ENCODE measurements at places on chromosomes 6 and 20. TPM values are rescaled to one million over a fixed set of nuclear protein-coding genes. Genes with fewer than 3 reads are reported as not detected.

The TOX2 gene
- total RNA-seq: 85.4 TPM

The MTFR2 gene
- total RNA-seq: 12.8 TPM

The FOXQ1 gene
- 11.7 TPM for total RNA-seq

The PHACTR2 gene
- total RNA-seq: 59.9 TPM

The NRSN1 gene
- not detected for total RNA-seq

The RPS21 gene
- 1,761 TPM for total RNA-seq

The SLC24A3 gene
- total RNA-seq: not detected

DNA sequence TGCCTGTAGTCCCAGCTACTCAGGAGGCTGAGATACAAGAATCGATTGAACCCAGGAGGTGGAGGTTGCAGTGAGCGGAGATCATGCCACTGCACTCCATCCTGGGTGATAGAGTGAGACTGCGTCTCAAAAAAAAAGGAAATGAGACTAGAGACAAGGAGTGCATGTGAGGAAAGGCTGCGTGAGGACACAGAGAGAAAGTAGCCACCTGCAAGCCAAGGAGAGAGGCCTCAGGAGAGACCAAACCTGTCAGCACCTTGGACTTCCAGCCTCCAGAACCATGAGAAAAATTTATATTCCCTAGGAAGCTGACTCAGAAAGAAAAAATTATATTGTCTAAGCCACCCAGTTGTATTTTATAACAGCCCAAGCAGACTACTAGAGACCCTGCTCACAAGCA, 7.4 kb upstream of the BEND3 start:
- DNase-seq: no peak

DNA sequence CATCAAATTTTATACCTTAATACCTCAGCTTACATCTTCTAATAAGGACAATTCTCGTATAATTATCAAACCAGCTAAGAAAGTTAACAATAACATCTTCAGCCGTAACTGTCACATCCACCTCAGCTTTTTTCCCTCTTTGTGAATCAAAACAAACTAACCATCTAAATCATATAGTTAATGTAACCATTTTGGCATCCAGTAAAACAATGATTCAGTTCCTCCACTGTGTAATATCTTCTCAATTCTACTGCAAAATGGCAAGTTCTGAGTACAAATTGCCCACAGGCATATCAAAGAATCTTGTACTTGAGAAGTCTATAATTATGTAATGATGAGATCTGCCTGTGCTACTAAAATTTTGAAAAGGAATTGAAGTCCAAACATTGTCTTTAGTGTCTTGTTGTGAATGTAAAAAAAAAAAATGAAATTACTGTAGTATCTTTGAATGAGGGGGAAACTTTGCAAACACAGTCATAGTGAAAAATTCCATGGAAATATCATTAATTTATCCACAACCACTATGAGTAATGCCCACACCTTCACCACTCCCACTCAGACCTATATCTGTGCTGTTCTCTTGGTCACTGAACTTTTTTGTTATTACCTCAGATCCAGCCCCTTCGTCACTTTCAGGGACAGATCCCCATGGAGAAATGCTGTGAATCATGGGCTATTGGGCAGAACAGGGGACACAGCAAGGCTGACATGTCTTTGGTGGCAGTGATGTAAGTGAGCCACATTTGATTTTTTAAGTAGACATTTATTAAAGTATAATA, 178.6 kb upstream of the RAB32 start:
- no peak for DNase-seq

GRCh38 chr6:13559251-13559650, 15.2 kb upstream of the SIRT5 start:
- DNase-seq: no peak

DNA sequence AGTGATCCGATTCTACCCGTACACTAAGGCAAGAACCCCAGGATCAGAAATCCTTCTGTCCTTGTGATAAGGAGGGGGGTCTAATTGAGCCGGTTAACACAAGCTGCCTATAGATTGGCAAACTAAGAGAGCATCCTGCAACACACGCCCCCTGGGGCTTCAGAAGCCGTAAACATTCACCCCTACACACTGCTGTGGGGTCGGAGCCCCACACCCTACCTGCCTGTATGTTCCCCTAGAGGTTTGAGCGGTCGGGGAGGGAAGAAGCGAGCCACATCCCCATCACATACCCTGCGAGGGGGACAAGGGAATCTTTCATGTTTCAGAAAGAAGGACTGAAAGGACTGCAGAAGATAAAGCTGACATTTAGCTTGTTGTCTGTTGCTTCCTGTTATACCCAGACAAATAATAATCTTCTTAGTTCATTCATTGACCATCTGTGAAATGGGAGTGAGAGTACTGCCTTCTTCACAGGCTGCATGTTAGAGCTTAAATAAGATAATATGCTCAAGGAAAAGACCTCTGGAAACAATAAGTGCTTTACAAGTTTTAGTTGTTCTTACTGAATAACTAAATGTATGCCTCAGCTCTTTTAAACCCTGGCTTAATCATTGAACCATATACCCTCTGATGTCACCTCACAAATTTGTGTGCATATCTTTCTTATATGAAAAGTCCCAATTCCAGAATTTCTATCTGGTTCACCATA, 74.2 kb upstream of the RNF217 start:
- DNase-seq: no peak

- DNase-seq: no peak
Measured at GRCh38 chr20:24102290-24102689, 113.7 kb upstream of the GGTLC1 start.

DNA sequence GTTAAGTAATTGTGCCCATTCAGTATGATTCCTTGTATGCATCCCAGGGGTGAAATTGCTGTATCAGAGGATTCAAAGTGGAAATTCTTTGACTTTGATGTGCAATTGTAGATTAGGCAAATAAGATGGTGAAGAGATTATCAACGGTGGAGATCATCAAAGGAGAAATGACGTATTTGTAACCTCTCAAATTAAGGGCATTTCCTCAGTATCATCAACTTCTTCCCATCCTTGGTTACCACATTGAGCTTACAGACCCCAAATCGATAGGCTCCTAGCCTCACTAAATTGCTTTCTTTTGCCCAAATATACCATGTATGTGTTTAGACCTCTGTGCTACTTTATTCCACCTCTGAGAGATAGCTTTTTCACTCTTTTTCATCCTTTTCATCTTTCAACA, 213.1 kb upstream of the ZFP64 start:
- no peak for DNase-seq

- no peak for DNase-seq
Measured at GRCh38 chr6:81216668-81217067, 535.8 kb downstream of the TENT5A start.

- no peak for DNase-seq
Measured at GRCh38 chr20:5491455-5491854, 174.7 kb upstream of the PROKR2 start.

DNA sequence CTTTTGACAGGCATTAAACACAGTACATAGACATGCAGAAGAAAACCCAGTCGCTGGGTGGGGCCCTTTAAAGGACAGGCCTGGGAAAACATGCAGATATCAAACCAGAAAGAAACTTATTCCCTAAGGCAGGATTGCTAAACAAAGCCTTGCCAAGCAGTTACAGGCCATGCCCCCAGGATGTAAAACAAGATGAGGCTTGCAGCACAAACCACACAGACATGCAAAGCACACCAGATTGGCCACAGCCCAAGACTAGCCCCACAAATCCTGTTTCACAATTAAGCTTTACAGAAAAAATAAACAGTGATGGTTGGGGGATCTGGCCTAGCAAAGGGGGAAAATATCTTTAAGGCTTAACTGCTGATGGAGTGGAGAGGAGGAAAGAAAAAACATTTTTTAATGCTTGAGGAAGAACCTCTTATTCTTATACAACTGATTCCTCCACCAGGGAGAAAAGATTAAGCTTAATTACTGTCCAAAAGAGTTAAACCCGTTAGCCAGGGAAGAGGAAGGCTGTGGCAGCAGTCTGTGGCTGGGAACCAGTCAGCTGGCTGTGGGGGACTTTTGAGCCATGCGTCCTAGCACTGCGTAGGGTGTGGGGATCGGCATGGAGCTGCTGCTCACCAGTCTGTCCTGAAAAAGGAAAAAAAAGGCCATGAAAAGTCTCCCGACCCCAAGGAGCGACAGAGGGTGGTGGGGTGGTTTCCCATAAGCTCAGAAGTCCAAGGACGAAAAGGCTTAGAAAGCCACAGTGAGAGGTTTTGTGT, 28.4 kb downstream of the COL19A1 start:
- DNase-seq: no peak

GRCh38 chr6:122128445-122128844, 271.0 kb upstream of the HSF2 start:
- DNase-seq: no peak

- no peak for DNase-seq
Measured at GRCh38 chr6:126614642-126615504, 275.0 kb downstream of the CENPW start.

DNA sequence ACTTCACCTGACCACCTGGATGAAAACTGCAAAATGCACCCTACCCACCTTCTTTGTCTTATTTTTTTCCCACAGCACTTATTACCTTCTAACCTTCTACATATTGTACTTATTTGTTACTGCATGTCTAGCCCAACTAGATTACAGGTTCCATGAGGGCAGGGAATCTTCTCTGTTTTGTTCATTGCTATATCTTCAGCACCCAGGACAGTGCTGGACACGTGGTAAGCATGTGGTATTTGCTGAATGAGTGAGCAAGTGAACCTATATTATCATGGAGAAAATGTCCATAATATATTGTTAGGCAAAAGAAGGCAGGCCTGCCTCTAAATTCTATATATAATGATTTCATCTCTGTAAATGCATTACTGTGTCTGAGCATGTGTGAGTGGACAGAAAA, 107.0 kb downstream of the TRERF1 start:
- DNase-seq: no peak

- DNase-seq: no peak
Measured at GRCh38 chr6:38159596-38159995, 340.1 kb downstream of the ZFAND3 start.

DNA sequence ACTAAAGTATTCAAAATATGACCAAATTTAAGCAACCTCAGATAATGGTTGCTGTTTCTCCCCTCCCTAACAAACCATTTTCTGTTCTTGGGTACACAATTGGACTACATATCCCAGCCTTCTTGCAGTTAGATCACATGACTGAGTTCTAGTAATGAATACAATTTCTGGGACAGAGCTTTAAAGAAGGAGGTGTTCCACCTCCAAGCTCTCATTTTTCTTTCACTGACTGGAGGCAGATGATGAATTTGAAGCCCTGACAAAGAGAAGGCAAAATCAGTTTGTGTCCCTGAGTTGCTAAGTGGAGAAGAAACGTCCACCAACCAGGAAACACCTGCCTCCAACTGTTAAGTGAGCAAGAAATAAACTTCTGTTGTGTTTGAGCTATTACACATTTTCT, 117.2 kb downstream of the LCA5 start:
- no peak for DNase-seq

DNA sequence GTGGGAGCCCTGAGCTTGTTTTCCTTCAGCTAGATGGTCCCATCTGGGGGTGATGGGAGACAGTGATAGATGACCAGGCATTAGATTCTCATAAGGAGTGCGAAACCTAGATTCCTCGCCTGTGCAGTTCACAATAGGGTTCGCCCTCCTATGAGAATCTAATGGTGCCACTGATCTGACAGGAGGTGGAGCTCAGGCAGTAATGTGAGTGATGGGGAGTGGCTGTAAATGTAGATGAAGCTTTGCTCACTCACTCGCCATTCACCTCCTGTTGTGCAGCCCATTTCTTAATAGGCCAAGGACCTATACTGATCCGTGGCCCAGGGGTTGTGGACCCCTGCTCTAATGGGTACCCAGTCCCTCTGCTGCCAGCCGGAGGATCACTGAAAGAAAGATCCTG, 20.7 kb upstream of the KCNB1 start:
- no peak for DNase-seq

- no peak for DNase-seq
Measured at GRCh38 chr20:3239026-3239866, at the start of gene SLC4A11. Gene SLC4A11 (minus strand): TSS chr20:3239190. CDS start chr20:3239137, 53 bp downstream.

DNA sequence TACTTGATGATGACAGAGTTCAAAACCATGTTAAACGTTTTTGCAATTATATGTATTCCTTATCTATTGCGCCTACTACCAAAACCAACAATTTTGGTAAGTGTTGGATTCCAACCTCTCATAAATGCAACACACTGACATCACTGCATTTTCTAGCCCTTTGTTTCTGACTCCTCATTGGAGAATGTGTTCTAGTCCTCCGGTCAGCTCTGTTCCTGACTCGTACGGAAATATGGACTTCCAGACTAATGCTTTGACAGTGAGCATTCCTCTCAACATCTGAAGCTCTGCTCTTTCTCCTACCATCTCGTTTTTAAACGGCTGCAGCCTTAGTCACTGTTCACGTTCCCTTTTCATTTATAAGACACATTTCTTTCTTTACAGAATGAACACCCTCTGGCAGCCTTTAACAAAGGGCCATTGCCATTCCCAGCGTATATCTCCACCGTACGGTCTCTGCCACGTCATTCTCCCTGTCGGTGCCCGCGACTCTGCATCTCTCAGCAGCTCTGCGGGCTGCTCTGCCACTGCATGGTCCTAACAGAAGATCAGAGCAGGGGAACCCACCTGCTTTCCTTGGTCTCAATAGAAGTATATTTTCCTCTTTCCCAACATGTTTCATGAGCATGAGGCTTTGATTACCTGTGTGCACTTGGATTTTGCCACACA, 103.0 kb upstream of the SYNDIG1 start:
- DNase-seq: no peak

DNA sequence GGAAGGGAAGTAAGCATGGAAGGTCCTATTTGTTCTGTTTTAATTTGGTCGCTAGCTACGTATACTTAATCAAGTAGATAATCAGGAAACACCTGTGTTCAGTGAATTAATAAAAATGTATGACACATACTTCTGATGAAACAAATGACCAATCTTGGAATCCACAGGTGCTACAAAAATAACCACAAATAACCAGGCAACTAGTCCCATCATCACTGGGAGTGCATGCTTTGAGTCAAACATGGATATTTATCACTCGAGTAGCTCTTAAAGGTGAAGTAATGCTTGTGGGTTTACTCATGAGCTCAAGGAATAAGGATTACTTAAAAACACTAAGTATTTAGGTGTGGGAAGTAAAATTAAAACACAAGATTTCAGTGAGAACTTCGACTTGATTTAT, 285.6 kb upstream of the ID4 start:
- DNase-seq: no peak

DNA sequence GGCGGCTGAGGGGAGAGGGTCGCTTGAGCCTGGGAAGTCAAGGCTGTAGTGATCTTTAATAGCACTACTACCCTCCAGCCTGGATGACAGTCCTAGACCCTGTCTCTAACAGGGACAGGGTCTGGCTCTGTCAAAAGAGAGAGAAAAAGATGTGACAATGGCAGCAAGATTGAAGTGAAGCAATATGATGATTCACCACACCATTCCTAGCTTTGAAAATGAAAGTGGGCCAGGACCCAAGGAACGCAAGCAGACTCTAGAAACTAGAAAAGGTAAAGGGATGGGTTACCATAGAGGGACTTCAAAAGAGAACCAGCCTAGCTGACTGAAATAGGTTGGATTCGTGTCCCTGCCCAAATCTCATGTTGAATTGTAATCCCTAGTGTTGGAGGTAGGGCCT, 426.9 kb downstream of the HTR1B start:
- DNase-seq: no peak

GRCh38 chr20:35773154-35773751, 1.4 kb downstream of the PHF20 start:
- DNase-seq: no peak

All from Panc1 (cell line).